Hematopoietic multipotent progenitor cell treated with erythropoietin and hydrocortisone succinate and interleukin-3 and kit ligand, for 6 days (in vitro differentiated cells): ENCODE measurements at places on chromosomes 5 and 9.

GRCh38 chr9:106925392-106925791 lies 62.4 kb downstream of the ZNF462 start:
- DNase-seq, result no peak

GRCh38 chr9:108331596-108331995 lies 524.2 kb downstream of the ACTL7B start:
- DNase-seq, result no peak

DNA sequence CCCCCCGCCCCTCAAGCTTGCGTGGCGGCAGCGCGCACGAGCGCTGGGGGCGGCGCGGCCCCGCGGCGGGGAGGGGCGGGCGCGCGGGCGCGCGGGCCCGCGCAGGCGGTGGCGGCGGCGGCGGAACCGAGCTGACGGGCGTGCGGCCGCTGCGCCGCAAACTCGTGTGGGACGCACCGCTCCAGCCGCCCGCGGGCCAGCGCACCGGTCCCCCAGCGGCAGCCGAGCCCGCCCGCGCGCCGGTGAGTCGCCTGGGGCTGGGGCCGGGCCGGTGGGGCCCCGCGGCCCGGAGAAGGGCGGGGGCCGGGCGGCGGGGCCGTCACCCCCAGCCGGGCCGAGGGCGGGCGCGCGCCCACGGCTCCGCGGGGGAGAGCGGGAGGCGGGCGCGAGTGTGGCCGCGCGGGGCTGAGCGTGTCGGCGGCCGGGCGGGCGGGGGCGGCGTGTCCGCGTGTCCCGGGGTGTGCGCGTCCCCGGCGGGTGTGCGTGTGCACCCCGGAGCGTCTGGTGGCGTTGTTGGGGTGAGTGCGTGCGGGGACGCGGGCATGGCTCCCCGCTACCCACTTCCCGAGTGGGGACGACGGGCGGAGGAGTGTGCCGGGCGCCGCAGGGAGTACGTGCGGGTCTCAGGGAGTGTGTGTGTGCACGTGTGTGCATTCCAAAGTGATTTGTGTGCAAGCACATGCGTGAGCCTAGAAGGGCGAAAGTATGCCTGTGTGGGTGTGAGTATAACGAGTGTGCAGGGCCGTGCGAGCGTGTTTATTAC lies at the start of gene NEK6:
NEK6 (plus strand) TSS at position 106 of the 763 bp plus-strand sequence. CDS start 44,016 bp downstream, outside the sequence.
- peak; percentile 30 for DNase-seq

DNA sequence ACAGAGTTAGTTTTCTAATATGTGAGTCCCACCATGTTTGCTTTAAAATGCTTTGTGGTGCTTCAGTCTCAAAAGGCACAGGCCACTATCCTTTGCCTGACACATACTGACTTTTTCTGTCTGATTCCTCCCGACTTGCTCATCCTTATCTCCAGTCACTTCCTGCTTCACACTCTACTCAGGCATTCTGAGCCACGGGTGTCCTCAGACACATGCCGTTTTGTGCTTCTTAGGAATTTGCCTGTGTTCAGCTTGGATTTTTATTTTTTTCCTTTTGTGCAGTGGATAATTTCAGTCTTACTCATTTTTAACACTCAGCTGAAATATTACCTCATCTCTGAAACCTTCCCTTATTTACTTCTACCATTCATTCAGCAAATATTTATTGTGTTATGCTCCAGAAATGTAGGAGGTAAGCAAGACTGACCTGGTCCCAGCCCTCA lies 54.1 kb downstream of the MAN2A1 start:
- peak; percentile 38 for DNase-seq

GRCh38 chr9:12166518-12166917 lies 526.7 kb upstream of the TYRP1 start:
- DNase-seq, result peak; percentile 13

GRCh38 chr5:132099076-132099748 lies 25.6 kb downstream of the CSF2 start:
- DNase-seq, result no peak

- no peak for DNase-seq
Observed at GRCh38 chr5:39411061-39411460, 13.7 kb downstream of the DAB2 start.

- DNase-seq, result no peak
Observed at GRCh38 chr5:9104571-9105339, 441.1 kb downstream of the SEMA5A start.
